ENCODE measurements at places on chromosomes 2 and 18. TPM values are rescaled to one million over a fixed set of nuclear protein-coding genes. Genes with fewer than 3 reads are reported as not detected.

The ASXL3 gene
- 0.07 TPM for total RNA-seq

The UNC80 gene
- total RNA-seq: not detected

The MYCN gene
- total RNA-seq: 5.5 TPM

The SPC25 gene
- 77.0 TPM for total RNA-seq

The CACNB4 gene
- 0.33 TPM for total RNA-seq

- no peak for DNase-seq
Observed at GRCh38 chr2:41937921-41938708, 109.7 kb upstream of the PKDCC start.

- DNase-seq: no peak
Observed at GRCh38 chr2:10271946-10272345, 30.8 kb upstream of the HPCAL1 start.

DNA sequence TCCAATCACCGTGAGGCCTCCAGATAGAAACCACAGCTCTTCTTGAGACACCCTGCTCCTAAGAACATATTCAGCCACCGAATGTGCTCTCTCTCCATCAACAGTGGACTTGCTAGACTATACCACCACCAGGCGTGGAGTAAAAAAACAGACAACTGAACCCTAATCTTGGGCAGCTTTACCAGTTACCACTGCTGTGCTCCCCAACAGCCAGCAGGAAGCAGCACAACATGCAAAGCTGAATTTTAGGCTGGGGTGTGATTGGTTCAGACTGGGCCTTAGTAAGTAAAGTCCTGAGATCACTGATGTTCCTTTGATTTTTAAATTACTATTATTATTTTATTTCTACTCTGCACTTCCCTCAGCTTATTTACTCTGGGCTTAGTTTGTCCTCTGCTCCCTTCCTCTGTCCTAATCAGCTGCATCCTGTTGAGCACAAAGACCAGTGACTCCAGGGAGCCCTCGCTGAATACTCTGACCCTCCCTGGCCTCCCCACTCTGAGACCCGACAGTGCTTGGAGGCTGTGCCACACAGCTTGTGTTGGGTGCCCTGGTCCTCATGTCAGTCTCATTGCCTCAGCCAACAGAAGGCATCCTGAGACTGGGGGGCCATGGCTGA lies 21.9 kb downstream of the MRPL35 start:
- DNase-seq: peak; percentile 62

DNA sequence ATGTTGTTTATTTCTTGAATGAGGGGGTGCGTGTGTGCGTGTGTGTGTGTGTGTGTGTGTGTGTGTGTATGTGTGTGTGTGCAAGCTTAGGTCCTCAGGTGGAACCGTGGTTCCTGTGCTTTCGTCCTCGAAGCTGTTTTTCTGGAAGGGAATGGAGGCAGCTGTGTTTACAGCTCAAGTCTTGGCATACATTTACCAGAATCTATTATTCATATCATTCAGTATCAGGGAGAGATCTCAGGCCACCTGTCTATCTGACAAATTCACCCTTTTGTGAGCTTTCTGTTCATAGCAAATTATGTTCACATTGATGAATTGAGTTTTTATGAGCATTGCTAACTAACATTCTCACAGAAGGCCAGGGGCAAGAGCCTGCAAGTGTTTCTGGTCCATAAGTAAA lies 550.4 kb downstream of the ARHGAP15 start:
- no peak for DNase-seq

DNA sequence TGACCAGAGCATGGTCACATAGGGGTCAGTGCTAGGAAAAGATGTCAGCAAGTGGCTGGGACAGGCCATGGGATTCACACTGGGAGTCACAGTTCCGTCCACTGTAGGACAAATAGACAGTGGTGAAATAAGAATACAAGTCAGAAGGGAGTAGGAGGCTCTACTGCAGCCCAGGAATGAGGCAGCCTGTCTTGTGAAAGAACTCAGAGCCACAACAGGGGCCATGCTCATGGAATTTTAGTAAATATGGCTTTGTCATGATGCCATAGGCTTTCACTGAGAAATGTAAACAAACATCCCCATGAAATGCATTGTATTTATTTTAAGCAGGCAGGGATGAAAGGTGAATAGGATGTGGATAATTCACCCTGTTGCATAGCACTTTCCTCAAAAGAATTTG lies 504.3 kb downstream of the SOX11 start:
- no peak for DNase-seq

- no peak for DNase-seq
Observed at GRCh38 chr2:134335601-134336000, 81.7 kb downstream of the MGAT5 start.
